ENCODE measurements at places on chromosomes 6 and 20.

GRCh38 chr6:16849988-16850680, 88.9 kb upstream of the ATXN1 start:
- no peak for DNase-seq

DNA sequence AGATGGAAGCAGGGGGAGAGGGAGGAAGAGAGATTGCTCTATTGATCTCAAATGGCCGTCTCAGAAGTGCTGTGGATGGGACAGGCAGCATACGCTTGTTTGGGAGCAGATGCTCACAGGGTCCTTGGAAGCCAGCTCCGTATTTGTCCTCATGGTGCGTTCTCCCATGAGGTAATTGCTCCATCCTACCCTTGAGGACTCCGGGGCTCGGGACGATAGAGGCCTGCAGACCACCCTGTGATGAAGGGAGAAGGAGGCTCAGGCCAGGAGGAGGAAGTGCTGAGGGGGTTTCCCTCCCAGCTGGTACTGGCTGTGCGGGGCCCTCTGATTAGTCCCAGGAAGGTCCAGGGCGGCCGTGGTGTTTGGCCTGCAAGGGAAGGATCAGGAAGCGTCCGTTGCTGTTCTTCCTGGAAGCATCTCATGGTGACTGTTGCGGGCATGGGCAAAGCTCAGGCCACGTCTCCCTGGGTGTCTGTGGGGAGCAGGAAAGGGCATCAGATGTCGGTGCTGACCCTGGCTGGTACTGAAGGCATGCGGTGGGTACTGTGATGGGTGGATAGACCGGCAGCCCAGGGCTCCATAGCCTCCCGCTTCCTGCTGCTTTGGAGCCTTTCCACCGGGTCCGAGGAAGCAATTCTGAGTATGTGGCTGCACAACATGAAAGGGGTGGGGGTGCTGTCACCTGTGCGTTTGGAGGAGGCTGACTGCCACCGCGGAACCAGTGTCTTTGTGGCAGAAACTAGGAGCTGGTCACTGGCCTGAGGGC, 158.3 kb downstream of the SYCP2 start:
- DNase-seq: no peak

GRCh38 chr6:66481216-66481615, 774.2 kb upstream of the EYS start:
- DNase-seq: no peak

- DNase-seq: no peak
These were observed 23.8 kb downstream of the TBC1D32 start for GRCh38 chr6:121310495-121310894.

DNA sequence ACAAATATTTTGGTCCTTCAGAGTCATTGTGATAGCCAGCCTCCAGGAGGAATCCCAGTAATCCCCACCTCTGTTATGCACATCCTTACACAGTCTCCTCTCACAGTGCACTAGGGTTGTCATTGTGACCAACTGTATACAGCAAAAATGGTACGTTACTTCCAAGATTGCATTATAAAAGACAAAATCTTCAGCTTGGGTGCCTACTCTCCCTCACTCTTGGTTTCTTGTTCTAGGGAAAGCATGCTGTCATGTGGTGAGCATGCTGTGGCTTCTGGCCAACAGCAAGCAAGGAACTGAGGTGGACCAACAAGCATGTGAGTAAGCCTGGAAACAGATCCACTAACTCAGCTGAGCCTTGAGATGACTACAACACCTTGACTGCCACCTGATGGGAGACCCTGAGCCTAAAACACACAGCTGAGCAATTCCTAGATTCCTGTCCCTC, 130.1 kb upstream of the DST start:
- no peak for DNase-seq

DNA sequence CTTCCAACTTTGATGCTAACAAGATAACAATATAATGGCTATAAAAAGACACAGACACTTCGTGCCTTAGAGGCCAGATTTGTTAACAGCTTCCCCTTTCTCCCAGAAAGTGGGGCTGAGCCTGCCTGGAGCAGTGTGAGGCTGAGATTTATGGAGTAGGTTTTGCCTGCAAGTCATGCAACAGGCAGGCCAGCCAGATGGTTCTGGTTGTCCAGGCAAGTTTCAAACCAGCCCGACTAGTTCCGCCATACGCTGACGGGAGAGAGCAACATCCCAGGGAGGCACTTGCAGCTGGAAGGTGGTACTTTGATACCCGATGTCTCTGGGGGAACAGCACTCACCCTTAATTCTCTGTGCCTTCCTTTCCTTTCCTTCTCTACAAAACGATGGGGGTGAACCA, 81.3 kb upstream of the NAA20 start:
- DNase-seq: no peak

GRCh38 chr6:155483858-155484257, 28.2 kb upstream of the NOX3 start:
- DNase-seq: no peak

- no peak for DNase-seq
These were observed 40.8 kb downstream of the DNAH8 start for GRCh38 chr6:38755874-38756273.

- DNase-seq: no peak
These were observed 2.3 kb downstream of the THBD start for GRCh38 chr20:23047001-23047737.

DNA sequence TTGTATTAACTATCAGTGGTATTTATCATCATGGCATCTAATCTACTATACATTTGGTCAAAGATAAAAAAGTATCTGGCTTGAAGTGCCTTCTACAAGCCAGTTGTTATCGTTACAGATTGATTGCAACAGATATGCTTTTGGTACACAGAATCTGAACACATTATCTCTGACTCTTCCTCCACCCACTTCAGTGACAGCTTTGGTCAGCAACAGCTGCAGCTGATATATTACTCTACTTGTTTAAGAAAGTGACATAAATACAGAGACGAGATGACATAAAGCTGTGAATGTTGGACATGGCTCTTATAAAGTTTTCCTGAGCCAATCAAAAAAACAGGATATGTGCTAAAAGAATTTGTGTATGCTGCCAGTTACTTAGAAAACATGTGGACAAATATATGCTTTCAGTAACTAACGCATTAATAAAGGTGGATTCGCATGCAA, 77.6 kb downstream of the HIVEP2 start:
- no peak for DNase-seq

- DNase-seq: no peak
These were observed 6.1 kb downstream of the TOX2 start for GRCh38 chr20:43920797-43921196.

- DNase-seq: no peak
These were observed 123.0 kb upstream of the CEP162 start for GRCh38 chr6:84350397-84350796.

DNA sequence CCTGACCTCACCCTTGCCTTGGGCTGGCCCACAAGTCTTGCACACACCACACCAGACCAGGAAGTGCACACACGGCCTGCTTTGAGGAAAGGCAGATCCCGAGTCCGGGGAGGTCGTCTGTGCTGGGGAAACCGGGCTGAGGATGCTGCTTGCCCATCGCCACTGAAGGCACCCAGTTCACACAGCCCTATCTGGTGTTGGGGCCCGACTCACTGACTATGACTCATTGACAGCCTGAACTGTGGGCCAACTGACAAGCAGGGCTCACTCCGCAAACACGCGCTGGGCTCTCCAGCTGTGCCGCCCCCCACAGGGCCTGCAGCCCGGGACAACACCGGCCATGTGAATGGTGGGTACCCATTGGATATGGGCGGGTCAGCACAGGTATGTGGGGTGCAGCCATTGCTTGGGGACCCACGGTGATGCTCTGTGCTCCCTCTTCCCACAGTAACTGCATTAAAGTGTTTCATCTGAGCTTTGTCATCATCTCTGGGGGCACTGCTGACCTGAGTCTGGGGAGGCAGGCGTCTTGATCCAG, 1.6 kb downstream of the SAMD10 start:
- peak; percentile 33 for DNase-seq

DNA sequence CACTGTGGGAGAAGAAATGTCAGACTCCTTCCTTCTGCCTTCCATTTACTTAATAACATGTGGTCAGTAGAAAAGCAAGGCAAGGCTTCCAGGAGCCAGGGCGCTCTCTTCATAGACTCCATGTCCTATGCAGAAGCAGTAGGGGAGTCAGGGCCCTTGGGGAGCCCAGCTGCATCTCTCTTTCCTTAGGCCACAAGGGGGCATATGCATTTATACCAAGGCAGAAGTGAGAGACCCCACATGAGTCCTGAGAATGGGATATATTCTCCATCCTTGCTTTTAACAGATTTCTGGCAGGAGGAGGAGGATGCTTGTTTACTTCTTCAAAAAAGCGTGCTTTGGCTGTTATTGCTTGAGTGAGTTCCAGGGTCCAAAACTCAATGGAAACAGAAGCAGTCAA, 198.5 kb downstream of the HIVEP2 start:
- peak; percentile 13 for DNase-seq

DNA sequence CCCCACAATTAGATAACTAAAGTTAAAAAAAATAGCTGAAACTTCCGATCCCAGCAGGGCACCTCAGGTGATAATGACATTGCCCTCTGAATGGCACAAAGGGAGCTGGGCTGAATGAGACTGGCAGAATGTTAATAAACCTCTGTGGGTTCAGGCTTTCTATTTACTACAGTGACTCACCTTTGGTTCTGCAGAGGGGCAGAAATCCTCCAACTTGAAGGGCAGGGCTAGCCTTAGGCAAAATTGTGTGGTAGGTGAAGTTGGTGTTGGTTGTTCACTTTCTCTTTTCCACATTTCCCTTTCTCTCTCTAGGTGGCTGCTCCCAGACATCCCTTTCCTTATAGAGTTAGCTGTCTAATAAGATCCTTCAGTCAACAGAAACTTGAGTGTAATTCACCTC, 625.2 kb downstream of the EPM2A start:
- DNase-seq: no peak

DNA sequence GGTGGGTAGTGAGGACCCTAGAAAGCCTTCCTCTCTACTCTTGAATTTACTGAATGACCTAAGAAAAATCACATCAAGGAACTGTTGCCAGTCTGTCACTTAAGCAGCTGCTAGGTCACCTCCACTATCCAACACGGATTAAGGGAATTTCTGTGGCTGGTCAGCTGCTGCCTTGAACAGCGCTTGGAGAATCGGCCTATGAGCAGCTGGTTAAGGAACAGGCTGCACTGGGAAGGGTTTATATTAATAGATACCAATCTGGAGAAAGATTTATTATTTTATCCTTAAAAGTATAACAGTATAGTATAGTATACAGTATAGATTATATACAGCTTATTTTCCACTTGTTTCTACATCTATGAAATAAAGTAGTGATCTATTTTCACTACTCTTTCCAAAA, 6.5 kb downstream of the PTPRK start:
- DNase-seq: no peak

DNA sequence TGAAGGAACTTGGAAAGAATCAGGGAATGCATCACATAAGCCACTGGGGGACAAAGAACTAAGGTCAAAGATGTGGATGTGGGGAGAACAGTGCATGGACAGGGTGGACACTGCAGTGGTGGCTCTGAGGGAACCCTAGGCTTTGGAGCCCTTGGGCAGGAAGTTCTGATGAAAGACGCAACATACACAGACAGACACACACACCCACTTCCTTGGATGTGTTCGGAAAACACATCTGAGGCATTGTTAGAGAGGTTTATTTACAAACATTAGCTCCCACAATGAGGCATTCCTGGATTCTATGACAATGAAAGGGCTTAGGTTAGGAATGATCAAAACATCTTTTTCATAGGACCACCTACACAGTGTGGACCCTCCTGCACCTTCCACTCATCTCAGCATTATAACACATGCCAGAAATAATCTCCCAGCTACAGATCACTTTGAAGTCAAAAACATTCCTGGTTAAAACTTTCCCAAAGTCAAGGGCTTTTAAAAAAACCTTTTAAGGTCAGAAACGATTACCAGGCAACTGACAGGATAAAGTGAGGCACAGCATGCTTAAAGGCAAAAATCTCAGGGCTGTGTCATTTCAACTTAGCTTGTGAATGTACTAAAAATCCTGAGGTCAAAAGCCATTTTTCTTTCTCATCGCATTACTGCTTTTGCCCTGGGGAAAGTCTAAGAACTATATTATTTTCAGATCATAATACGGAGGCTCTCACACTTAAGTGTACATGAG, 6.4 kb upstream of the METTL24 start:
- no peak for DNase-seq

GRCh38 chr20:3202965-3203314, 1.5 kb downstream of the DDRGK1 start:
- DNase-seq: no peak

- DNase-seq: no peak
These were observed 52.9 kb downstream of the NEDD9 start for GRCh38 chr6:11179419-11180202.

DNA sequence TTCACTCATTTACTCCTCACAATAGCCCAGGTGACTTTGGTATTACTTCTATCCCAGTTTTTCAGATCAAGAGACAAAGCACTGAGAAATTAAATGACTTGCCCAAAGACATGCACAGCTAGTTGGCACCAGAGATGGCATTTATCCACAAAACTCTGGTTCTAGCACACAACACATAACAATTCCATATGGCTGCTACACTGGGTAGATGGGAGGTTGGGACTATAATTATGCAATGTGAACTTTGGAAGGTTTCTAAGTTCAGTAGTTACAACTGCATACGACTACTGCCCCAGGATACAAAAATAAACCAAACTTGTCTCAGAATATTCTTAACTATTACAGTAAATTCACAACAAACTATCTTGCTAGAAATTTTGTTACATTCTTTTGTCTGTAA, 54.2 kb upstream of the MLIP start:
- no peak for DNase-seq

DNA sequence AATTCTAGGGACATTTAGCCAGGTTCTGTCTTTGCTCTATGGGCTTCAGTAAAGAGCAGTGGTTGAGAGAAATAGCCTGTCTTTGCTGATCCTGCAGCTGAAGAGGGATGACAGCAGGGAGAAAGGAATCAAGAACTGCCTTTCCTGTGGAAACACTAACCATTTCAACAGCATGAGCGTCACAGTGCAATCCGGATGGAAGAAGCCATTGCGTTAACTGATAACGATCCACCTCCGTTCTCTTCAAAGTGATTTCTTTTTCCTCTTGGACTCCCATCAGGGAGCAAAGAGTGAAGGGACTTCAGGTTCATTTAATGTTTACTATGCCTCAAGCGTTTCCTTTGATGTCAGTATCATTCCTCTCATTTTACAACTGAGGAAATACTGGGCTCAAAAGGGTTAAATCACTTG, 35.2 kb upstream of the EEF1E1 start:
- no peak for DNase-seq

- DNase-seq: no peak
These were observed 75.6 kb downstream of the SAMD3 start for GRCh38 chr6:130147111-130147510.

DNA sequence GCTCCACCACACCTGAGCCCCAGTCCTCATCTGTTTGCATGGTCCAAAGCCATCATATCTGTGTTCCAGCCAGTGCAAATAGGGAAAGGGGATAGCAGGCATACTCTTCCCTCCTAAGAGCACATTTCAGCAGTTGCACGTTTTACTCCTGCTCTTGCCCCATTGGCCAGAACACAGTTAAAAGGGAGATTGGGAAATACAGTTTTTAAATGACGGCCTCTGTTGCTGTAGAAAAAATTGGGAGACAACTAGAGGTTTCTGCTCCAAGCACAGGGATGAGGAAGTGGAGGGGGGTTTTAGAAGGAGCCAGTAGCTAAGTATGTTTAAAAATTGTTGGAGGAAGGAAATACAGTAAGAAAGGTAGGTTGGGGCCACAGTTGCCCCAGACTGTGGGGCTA, 14.6 kb upstream of the STK35 start:
- DNase-seq: no peak
